ENCODE measurements at places on chromosomes 2 and 18.

DNA sequence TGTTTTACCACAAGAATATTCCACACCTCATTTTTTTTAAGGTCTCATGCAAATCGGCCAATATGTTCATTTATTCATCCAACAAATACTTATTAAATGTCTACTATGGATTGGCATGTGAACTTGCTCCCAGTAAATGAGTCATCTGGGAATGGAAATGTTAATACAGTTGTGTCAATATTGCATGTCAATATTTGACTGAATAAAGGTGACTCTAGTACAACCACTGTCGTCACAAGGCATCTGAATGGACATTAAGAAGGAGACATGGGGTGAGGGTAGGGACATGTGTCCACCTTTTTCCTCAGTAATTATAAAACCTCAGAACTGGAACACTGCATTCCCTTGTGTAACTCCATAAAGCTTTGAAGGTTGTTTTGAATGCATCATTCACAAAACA is 365.4 kb downstream of the ADCYAP1 start:
- no peak for DNase-seq

DNA sequence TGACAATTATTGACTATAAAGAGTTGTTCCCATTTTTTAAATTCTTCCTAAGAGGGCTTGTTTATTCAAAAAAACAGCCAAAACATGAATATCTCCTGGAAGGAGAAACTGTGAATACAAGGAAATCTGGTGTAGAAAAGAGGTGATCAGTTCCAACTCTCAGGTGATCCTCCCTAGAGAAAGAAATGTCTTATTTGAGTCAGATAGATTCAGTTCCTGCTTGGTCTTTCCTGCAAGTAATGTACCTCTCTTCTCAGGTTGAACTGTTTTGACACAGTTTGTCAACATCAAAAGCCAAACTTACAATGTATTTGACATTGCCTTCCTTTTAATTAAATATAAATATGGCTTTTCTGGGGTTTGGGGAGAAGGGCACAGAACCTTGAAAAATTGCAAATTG is 567.4 kb downstream of the ARHGAP15 start:
- no peak for DNase-seq

DNA sequence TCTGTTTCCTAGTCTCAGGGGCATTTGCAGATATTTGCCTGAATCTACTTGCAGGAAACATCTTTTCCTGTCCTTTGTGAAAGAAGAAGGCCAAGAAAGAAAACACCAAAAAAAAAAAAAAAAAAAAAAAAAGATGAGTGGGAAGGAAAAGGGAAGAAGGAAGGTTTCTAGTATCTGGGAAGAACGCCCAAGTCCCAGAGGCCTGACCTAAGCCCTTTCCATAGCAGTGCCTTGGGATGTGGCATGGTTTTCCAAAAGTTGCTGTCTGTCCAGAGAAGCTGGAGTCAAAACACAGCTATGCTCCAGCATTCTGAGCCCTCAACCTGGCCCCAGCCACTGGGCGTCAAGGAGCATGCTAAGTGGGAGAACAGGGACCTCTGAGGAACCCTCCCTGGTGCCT is 123.5 kb downstream of the INHBB start:
- DNase-seq, result no peak

GRCh38 chr2:145845923-145846322 is 1326.0 kb upstream of the ZEB2 start:
- no peak for DNase-seq

GRCh38 chr2:79887747-79888374 is 375.0 kb downstream of the CTNNA2 start:
- DNase-seq, result peak; percentile 56

GRCh38 chr18:38458698-38459097 is 893.1 kb upstream of the CELF4 start:
- no peak for DNase-seq

DNA sequence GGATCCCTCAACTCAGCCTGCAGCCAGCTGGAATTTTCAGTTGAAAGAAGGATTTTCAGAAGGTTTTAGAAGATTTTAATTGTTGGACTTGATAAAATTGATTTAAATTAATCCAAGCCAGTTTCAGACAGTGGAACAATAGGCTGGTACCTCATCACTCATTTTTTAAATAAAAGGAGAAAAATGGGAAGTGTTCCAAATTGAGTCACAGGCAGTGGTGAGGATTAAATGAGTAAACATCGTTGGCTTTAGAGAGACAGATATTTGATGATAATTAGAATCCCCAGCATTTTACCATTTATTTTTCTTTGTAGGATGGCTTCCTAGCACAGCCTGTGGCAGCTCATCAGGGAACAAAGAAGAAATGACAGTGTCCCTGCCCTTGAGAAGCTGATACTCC is 7.4 kb downstream of the CXCR4 start:
- no peak for DNase-seq

- no peak for DNase-seq
Observed at GRCh38 chr2:52794581-52794980, 973.0 kb upstream of the CHAC2 start.
